ENCODE measurements at places on chromosomes 1 and 21. TPM values are rescaled to one million over a fixed set of nuclear protein-coding genes. Genes with fewer than 3 reads are reported as not detected.

Gene PROK1
- total RNA-seq: not detected

Gene MATN1
- 0.17 TPM for total RNA-seq

DNA sequence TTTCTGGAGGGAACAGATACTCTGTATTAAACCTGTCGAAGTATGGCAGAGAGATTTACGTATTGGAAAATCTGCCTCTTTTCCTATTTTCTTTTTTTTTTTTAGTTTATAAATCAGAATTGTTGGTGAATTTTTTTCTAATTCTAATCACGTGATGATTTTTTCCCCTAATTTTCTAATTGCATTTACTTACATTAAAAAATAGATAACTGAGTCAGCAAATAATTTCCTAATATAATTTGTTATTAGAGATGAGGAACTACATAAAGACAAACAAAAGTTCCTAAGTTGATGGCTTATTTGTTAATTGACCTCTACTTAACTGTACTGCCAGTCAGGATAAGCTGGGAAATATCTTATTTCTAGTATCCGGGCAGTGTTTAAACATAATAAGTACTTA is 34.6 kb downstream of the SNX7 start:
- DNase-seq: no peak

DNA sequence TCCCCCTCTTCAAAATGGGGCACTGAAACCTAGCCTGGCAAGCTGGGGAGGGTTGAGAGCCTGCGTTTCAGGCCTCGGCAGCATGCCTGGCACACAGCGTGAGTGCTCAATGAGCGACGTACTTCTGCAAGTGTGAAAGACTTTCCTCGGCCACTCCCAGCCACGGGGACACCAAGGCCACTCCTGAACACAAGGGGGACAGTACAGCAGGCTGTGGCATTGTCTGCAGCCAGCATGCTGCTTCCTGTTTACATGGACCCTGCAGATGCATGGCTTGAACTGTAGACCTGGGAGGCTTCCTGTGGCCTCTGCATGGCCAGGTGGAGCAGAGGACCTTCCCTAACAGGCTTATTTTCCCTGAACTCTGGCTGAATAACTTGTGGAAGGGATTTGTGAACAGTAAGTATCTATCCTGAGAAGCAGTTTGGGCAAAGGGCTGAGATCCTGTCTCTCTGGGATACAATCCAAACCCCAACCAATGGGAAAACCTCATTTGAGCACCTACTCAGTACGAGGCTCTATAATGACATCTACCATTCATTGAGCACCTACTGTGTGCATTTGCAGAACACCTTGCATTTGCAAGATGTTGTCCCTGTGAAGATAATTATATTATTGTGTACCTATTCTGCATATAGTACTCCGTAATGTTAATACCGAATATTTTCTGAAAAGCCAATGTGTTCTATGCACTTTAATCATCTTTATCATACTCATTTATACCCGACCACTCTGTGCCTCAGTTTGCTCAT is 9.9 kb upstream of the HSPG2 start:
- peak; percentile 76 for DNase-seq

DNA sequence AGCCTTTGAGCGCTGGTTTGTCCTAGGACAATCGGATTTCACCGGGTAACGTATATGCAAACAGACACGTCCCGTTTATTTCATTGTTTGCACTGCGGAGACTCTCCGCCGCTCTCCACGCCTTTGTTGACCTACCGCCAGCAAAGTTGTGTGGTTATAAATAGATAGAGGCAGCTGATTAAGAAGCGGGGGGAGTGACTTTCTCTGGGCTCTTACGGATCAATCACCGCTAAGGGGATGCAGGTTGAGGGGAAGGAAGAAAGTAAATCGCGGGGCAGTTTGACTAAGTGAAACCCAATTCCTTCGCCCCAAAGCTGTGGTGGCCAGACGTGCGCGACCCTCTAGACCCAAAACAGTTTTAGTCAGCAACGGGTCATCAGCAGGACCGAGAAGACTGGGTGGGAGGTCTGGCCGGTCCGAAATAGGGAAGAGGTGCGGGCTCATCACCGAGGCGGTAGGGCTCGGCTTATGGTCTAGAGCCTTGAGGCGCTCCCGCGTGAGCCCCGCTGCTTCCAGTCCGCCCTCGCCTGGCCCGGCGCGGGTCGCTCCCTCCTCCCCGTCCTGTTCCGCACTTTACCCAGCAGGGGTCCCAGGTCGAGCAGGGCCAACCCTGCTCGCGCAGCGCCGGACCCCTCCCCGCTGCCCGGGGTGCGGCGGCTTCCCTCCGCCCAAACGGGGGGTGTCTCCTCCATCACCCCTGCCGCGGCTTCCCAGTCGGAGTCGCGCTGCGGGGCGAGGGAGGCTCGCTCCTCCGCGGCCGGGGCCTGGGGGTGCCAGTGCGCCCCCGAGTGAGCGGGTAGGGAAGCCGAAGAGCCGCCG is 120.8 kb upstream of the RRP15 start:
- peak; percentile 40 for DNase-seq

- DNase-seq: no peak
These were observed 69.3 kb upstream of the ANGPTL1 start for GRCh38 chr1:178940068-178940765.

Gene ADARB1
- 32.0 TPM for total RNA-seq

GRCh38 chr21:34642211-34643075 is 26.4 kb upstream of the CLIC6 start:
- no peak for DNase-seq

Gene SPAG17
- total RNA-seq: not detected

Gene RGS4
- 9.2 TPM for total RNA-seq

- DNase-seq: no peak
These were observed 28.4 kb upstream of the CEP350 start for GRCh38 chr1:179925922-179926849.

DNA sequence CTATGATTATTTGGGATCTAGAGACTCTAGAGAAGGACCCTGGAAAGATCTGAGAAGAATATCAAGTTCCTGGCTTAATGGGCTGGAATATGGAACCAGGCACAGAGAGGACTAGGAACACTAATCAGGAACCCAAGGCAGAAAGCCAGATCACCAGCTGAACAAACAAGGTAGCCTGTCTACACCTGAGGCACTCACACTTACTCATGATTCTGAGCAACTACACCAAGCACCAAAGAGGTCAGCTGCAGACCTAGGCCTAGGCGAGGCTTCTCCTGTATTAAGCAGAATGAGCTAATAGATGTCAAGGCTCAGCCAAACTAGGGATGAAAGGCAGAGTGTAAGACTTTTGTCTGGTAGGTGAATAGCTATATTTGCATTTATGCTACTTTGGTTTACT is 368.1 kb downstream of the LTN1 start:
- DNase-seq: no peak

Gene ADORA3
- not detected for total RNA-seq

DNA sequence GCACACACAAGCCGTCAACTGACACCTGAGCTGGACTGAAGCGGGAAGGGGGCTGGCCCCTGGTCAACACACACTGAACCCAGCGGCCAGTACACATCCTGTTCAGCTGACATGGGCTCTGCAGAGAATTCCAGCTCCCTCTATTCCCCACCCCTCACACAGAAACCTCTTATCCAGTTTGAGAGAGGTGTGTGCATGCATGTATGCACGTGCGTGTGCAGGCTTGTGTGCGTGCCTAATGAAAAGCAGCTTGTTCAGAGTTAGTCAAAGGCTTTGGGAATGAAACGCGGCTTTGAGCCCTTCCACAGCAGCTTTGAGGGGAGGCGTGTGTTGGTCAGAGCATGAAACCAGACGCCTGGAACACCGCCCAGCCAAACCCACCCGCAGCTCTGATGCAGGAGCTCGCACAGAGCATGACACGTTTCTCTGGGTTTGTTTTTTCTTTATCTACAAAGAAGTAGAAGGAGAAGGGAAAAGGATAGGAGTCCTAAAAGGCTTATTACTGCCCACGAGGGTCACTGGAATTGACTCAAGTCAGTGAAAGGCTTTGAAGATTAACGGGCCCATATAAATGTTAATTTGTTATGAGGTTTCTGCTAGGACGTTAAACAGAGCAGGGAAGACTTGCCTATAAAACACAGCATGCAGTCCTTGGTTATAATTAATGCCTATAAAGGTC is 184.2 kb downstream of the ETS2 start:
- DNase-seq: peak; percentile 51

- no peak for DNase-seq
These were observed 101.7 kb downstream of the UBIAD1 start for GRCh38 chr1:11374748-11375110.

Gene TNFSF18
- 17.9 TPM for total RNA-seq

DNA sequence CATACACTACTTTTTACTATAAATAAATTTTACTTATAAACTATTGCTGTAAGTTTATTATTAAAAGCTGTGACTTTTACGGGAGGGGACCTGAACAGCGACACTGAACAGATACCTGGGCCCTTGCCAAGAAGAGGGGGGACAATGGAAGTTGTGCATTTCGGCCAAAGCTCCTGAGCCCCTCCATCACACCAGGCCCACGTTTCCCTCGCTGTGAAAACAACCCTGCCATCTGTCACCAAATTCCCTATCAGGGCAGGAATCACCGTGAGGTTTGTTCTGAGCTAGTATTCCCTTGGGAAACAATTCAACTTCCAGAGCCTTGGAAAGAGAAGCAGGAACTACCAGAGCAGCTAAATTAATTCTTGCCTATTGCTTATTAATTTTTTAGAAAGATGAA is 37.0 kb downstream of the VTCN1 start:
- DNase-seq: no peak

DNA sequence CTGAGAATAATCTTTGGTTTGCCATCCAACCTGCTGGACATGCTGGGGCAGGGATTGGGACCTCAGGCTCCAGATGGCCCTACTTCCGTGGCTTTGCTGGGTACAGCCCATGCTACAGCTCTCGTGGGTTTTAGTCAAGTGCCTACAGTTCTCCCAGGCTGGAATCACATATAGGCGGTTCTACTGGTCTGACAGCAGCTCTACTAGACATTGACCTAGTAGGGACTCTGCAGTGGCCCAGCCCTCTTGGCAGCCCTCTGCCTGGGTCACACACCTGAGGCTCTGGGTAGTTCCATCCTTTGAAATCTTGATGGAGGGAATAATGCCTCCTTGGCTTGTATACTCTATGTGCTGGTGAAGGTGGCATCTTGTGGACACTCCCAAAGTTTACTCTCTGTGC is 72.2 kb downstream of the PGM1 start:
- DNase-seq: no peak

Gene SPATA17
- total RNA-seq: not detected

Measured in dermis blood vessel endothelial cell (primary cell).